ENCODE measurements at places on chromosomes 16 and 17.

- DNase-seq: no peak
These were observed 5.2 kb downstream of the AXIN2 start for GRCh38 chr17:65556014-65556909.

GRCh38 chr16:66315210-66315825 lies 51.2 kb upstream of the CDH5 start:
- DNase-seq: peak; percentile 29

DNA sequence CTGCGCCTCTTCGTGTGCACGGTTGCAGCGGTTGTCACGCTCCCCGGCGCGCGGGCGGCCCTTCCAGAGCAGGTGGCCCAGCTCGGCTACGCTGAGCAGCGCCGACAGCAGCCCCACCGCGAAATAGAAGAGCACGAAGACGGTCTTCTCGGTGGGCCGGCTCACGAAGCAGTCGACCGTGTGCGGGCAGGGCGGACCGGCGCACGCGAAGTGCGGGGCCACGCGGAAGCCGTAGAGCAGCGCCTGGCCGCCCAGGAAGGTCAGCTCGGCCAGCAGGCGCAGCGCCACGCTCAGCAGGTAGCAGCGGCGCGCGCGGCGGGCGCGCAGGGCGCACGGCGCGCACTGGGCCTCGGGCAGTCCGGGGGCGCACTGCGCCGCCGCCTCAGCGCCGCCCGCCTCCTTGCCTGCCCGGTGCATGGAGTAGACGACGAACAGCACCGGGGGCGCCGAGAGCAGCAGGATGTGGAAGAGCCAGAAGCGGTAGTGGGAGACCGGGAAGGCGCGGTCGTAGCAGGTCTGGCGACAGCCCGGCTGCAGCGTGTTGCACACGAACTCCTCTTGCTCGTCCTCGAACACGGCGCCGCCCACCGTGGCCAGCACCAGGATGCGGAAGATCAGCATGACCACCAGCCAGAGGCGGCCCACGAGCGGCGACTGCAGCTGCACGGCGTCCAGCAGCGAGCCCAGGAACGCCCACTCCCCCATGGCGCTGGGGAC lies 1.3 kb downstream of the GJD3 start:
- peak; percentile 65 for DNase-seq

DNA sequence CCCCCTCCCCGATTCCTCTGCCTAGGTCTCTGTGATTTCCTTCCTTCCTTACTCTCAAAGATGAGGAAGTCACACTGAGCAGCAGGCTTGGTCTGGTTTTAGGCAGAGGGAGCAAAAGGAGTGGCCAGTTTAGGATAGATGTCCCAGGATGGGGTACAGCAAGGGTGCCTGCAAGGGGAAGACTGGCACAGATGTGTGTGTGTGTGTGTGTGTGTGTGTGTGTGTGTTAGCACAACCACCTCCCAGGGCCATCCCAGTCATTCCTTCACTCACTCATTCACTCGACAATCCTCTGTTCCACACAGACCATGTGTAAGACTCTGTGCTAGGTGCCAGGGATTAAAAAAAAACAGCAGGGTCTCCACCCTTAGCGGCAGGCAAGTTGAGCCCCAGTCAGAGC lies 35.9 kb downstream of the TMEM132E start:
- DNase-seq: no peak

Data from H1 (cell line).